ENCODE measurements at places on chromosomes 1 and 21.

- no peak for DNase-seq
Observed at GRCh38 chr1:239817276-239817675, 274.4 kb upstream of the FMN2 start.

GRCh38 chr1:42721926-42722325, 18.1 kb downstream of the CLDN19 start:
- no peak for DNase-seq

- DNase-seq: no peak
Observed at GRCh38 chr1:17287130-17287776, 20.7 kb upstream of the PADI4 start.

- DNase-seq: no peak
Observed at GRCh38 chr21:41921021-41921420, 32.8 kb downstream of the C2CD2 start.

GRCh38 chr1:46617108-46617800, 643 bp upstream of the MOB3C start:
- no peak for DNase-seq

DNA sequence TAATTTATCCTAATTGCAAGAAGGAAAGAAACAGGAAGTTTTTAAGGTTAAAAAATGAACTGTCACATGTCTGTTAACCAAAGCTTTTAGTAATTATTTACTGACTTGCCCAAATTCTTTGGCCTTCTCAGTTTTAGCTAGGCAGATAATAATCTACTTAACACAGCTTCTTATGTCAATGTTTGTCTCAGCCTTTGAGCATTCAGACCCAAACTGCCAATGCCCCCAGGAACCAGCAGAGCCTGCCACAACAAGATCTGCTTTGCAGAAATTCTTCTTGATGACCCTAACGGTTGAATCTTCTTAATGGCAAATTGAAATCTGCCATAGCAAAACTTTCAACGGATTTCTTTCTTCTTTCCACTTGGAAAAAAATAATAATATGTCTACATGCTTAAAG, 792.4 kb upstream of the ADGRL2 start:
- DNase-seq: no peak

- peak; percentile 99 for DNase-seq
Observed at GRCh38 chr1:80054129-80054528, 1047.6 kb upstream of the ADGRL4 start.

Data from NCI-H748 treated with DMSO at 0.1 percent for 48 hours (cell line).